ENCODE measurements at places on chromosomes 1 and 21. TPM values are rescaled to one million over a fixed set of nuclear protein-coding genes. Genes with fewer than 3 reads are reported as not detected.

Gene PCAT6
- total RNA-seq: 0.46 TPM

Gene SLAMF1
- total RNA-seq: not detected

Gene ADAMTS5
- total RNA-seq: not detected

Gene FGR
- not detected for total RNA-seq

Gene C21orf91
- 8.4 TPM for total RNA-seq

Gene ALG14
- 3.6 TPM for total RNA-seq

Gene CDK18
- 0.27 TPM for total RNA-seq

Gene IQCC
- 2.9 TPM for total RNA-seq

Gene C8A
- total RNA-seq: not detected

Gene AGT
- total RNA-seq: not detected

Gene LYPD8
- total RNA-seq: not detected

Gene KCNQ4
- total RNA-seq: 0.74 TPM

Gene RBM15
- total RNA-seq: 32.3 TPM

Gene KCNH1
- total RNA-seq: 0.15 TPM

Gene RNF186
- not detected for total RNA-seq

Gene TGFB2
- 46.5 TPM for total RNA-seq

Gene SH3BGR
- total RNA-seq: 4.0 TPM

Gene HOOK1
- total RNA-seq: not detected

Gene KLHL21
- 14.5 TPM for total RNA-seq

Gene CD5L
- total RNA-seq: not detected

Gene KPRP
- total RNA-seq: not detected

Gene SPRR2B
- total RNA-seq: not detected

Gene PTP4A2
- 557 TPM for total RNA-seq

Gene GRHL3
- total RNA-seq: 3.1 TPM

Gene ANGPTL1
- 0.10 TPM for total RNA-seq

Gene C1orf94
- not detected for total RNA-seq

Gene OR10K2
- total RNA-seq: not detected

Gene WNT4
- total RNA-seq: not detected

Gene ATP6V1G3
- not detected for total RNA-seq
